ENCODE measurements at places on chromosomes 12 and 14.

- DNase-seq = no peak
Observed at GRCh38 chr12:127230843-127231260, 1036.1 kb upstream of the TMEM132C start.

DNA sequence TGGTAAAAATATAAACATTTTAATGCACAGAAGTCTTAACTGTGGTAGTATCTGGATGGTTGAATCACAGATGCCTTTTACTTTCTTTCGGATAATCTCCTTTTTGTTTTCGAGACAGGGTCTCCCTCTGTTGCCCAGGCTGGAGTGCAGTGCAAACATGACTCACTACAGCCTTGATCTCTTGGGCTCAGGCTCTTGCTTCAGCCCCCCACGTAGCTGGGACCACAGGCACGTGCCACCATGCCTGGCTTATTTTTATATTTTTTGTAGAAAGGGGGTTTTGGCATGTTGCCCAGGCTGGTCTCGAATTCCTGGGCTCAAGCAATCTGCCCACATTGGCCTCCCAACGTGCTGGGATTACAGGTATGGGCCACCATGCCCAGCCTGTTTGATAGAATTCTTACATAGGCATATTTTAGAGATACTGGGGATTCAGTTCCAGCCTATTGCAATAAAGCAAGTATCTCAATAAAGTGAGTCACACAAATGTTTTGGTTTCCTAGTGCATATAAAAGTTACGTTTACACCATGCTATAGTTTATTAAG lies 99.2 kb downstream of the SNAPC1 start:
- DNase-seq = no peak

GRCh38 chr14:48575772-48576171 lies 900.4 kb upstream of the MDGA2 start:
- no peak for DNase-seq

DNA sequence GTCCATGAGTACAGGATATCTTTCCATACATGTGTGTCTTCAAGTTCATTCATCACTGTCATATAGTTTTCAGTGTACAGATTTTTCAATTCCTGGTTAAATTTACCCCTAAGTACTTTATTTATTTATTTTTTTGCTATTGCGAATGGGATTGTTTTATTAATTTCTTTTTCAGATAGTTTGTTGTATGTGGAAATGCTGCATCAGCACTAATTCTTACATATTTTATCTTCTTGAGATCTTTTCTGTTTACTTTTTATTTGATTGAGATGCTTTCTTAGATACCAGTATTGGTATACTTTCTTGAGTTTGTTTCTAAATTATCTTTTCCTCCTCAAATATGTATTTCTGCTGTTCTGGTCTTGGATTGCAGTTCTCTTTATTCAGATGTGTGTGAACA lies 148.9 kb downstream of the RGS6 start:
- DNase-seq = no peak

DNA sequence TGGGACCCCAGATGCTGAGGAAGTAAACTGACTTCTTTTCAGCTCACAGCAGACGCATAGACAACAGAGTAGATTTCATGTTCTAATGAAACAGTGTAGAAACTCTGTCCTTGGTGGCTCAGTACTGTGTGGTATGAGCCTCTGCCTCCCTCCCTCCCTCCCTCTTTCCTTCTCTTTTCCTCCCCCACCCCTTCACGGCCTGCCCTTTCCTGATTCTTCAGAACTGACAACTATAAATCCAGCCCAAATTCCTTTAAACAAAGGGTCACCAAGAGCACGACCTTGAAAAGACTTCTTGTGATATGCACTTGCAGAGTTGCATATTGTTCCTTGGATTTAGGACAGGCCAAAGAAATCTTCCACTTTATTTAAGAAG lies 164.0 kb downstream of the ETV6 start:
- no peak for DNase-seq

GRCh38 chr14:25461780-25462179 lies 411.8 kb upstream of the STXBP6 start:
- no peak for DNase-seq

- DNase-seq = no peak
Observed at GRCh38 chr12:91507754-91508153, 325.1 kb upstream of the DCN start.

GRCh38 chr12:27602516-27602915 lies 78.5 kb downstream of the PPFIBP1 start:
- no peak for DNase-seq

GRCh38 chr14:75041613-75042012 lies 9.7 kb downstream of the MLH3 start:
- DNase-seq = no peak

DNA sequence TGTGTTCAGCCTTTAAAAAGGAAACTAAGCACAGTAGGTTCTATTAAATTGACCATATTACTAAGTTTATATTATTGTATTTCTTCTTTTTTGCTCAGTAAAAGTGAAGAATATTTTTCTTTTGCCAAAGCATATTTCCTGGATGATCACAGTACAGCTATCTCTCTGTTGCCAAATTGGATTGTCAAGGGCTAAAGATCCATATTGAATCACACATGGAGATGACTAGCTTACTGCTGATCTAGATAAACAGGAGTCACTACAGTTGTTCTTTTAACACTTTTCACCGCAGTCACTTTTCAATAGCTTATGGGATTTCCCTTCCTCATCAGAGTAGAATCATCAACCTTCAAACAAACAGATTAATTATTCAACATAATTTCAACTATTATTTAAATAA lies 78.6 kb downstream of the LRRC9 start:
- no peak for DNase-seq

GRCh38 chr14:97120611-97121031 lies 323.4 kb downstream of the VRK1 start:
- peak; percentile 38 for DNase-seq

DNA sequence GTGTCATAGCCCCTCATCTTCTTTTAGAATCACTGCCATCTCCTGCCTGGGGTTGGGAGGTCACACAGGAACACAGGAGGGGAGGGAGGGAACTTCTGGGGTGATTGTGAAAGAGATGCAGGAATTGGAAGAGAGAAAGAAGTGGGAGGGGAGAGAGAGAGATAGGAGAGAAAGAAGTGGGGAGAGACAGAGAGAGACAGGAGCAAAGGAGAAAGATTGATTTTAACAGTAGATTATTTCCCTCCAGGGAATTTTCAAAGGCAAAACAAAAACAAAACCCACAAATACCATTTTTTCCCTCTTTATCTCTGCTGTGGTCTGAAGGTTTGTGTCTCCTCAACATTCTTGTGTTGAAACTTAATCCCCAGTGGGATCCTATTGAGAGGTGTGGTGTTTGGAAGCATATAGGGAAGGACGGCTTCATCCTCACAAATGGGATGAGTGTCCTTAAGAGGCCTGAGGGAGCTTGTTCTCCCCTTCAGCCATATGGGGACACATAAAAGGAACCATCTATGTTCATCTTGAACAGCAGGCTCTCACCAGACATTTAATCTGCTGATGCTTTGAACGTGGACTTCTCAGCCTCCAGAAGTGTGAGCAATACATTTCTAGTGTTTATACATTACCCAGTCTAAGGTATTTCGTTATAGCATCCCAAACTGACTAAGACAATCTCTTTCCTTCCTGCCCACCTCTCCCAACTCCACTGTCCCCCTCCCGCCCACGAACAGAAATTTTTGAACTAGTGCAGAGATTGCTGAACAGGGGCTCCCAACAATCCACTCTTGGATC lies 134.9 kb upstream of the MAX start:
- no peak for DNase-seq

DNA sequence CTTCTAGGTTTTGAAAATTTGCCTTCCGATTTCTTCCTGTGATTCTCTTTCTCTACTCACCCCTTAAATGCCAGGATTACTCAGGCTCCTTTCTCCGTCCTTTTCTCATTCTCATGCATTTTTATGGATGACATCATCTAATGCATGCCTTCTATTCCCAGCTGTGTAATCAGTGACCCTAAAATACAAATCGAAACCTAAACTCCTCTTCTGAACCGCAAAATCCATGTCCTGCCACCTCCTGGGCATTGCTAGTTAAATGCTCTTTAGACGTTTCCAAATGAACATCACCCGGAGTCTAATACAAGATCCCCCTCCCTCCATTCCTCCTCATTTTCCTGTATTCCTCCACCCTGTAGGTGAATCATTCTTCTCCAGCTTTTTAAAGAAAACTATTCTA lies 1703.1 kb upstream of the FLRT2 start:
- no peak for DNase-seq

GRCh38 chr14:94163796-94164195 lies 10.3 kb upstream of the PPP4R4 start:
- DNase-seq = no peak

DNA sequence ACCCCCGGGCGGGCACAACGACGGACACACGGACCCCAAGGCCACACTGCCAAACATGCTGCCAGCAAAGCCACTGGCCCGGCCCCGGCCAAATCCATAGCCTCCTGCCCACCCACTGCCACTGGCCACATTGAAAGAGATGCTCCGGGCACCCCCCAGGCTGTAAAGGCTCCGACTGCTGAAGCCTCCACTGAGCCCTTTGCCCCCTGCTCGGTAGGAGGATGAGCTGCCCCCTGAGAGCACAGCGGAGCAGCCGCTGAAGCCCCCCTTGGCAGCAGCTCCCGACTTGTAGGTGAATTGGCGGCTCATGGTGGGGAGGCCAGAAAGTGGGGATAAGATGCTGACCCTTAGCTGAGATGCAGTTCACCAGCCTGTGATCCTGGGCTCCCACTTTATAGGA lies at the start of gene KRT73:
Gene KRT73 (minus strand): TSS at position 344 of the 400 bp plus-strand sequence. CDS start 35 bp downstream, at position 309.
- DNase-seq = no peak

DNA sequence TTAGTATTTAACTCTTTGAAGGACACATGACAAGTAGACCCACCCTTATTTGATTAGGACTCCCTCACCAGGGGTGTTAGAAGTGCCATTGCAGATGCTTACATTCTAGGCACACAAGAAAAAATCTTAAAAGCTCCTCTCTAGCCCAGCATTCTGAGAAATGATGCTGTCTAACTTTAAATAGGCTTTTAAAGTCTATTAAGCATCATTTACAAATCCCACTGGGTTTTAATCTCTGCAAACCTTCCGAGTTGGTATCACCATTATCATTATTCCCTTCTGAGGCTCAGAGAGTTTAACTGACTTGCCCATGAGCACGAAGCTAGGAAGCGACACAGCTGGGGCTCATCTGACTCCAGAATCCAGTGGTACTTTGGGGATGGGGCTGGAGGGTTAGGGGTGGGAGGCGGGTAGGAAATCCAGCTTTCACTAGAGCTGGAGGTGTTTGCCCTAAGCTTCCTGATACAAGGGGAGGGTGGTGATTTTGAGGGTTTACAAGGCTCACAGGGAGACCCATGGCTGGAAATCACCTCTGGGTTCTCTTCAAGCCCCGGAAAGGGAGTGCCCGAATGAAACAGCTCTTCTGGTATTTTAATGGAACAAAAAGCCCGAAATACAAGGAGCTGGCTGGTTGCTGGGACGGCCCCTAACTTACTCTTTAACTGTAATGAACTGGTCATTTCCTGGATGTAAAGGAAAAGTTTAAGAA lies 109.2 kb upstream of the FUT8 start:
- no peak for DNase-seq

- peak; percentile 38 for DNase-seq
Observed at GRCh38 chr12:8078398-8078797, 3.7 kb upstream of the NECAP1 start.

DNA sequence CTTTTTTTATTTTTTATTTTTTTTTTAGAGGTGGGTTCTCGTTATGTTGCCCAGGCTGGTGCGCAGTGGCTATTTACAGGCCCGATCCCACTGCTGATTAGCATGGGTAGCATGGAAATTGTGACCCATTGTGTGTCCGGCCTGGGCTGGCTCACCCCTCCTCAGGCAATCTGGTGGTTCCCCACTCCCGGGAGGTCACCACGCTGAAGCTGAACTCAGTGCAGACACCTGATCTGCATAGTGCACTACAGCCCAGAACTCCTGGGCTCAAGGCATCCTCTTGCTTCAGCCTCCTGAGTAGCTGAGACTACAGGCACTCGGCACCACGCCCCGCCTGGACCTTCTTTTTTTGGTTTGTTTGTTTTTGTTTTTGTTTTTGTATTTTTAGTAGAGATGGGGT lies 5.5 kb upstream of the CD4 start:
- no peak for DNase-seq

- DNase-seq = no peak
Observed at GRCh38 chr12:10408842-10409241, 715 bp downstream of the KLRC4 start.

DNA sequence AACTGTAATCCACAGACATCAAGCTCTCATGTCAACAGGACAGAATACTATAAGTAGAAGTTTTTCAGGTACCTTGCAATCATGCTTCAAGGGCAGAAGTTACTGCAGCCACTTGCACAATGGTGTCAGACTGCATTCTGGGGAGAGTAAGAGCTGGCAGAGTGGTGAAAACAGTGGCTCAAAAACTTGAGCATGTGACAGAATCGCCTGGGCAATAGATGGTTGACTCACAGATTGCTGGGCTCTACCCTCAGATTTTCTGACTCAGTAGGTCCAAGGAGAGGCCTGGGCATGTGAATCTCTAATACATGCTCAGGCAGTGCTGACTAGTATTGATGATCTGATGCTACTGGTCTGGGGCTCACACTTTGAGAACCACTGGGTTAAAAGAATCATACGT lies 187.8 kb downstream of the TBX5 start:
- no peak for DNase-seq

- DNase-seq = no peak
Observed at GRCh38 chr12:113879658-113880057, 86.5 kb downstream of the RBM19 start.

DNA sequence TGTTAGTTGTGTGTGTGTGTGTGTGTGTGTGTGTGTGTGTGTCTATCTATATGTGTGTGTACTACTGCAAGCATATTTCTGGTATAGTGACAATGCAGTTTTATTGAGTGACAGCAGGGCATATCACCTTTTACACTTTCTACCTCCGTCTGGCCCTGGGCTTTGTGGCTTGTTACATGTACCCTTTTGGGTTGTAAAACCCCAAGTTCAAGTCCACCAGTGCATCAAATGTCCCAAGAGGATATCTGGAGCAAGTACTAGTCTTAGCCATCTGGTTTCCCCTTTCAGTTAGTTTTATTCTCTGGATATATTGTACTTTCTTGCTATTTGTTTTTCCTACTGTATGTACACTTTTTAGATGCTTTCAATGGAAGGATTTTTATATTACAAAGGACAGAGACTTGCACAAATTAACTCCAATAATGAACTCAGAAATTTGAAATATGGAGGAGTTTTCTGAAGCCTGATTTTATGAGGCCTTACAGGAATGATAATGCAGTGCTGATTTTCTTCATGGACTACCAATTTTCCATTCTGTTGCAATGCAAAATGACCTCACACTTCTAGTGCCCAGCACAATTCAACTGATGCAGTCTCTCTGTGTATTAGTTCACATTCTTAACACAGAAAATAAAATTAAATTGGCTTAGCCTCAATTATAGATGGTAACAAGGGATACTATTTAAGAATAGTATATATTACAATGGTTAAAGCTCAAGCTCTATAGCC lies 29.1 kb downstream of the SLC16A7 start:
- no peak for DNase-seq

GRCh38 chr12:83739607-83740006 lies 1052.9 kb downstream of the TMTC2 start:
- no peak for DNase-seq

DNA sequence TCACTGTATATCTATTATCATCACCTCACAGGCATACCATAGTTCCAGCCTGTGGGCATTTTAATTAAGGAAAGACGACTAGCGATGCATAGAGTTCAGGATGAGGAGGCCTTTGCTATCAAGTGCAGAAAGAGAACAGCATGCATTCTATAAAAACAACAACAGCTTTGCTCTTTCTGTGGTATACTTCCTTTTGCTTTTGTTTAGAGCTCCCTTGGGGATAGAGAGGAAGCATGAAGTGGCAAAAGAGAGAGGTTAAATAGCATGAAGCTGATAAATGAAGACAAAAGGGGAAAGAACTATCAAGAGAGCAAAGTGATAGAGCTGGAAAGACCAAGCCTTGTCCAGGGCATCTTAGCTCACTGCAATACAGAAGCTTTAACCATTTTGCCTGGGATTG lies 23.5 kb downstream of the IFNG-AS1 start:
- no peak for DNase-seq

All from activated T-cell treated with anti-CD3 and anti-CD28 coated beads for 4 hours (primary cell).